Hematopoietic multipotent progenitor cell treated with erythropoietin and hydrocortisone succinate and interleukin-3 and kit ligand, for 17 days (in vitro differentiated cells): ENCODE measurements at places on chromosomes 2 and 18.

GRCh38 chr18:60322591-60322990 is 50.0 kb downstream of the MC4R start:
- no peak for DNase-seq

- DNase-seq = no peak
Observed at GRCh38 chr2:69013142-69013839, at the start of gene ANTXR1. TSS of gene ANTXR1 (plus strand) at chr2:69013179. CDS start at chr2:69013500, 321 bp downstream.

DNA sequence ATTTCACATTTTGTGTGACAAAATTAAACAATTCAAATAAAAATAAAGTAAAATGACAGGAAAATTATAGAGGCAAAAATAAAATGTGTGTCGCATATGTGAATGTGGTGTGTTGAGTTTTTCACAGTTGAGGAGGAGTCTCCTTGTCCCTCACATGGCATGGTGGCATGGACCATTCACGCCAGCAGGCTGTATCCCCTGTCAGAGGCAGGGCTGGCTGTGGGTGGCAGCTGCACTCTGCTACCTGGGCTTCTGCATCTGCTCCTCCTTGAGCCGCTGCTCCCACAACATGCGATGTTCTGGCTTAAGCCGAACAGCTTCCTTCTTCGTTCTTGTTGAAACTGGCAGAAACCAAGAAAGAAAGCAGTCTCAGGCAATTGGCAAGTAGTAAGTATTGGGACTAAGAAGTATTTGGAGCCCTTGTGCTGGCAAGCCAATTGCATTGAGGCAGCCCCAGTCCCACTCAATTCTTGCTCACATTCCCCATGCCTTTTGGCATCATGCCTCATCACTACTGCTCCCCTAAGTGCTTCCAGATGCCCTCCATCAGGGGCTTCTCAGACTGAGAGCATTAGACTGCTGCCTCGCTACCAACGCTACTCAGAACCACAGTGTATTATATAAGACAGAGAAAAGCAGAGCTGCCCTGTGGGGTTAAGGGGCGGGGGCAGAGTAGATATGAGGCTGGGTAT is 177.9 kb upstream of the NABP1 start:
- DNase-seq = no peak

- no peak for DNase-seq
Observed at GRCh38 chr18:38494065-38494464, 928.5 kb upstream of the CELF4 start.

- DNase-seq = no peak
Observed at GRCh38 chr2:40746191-40746590, 294.3 kb upstream of the SLC8A1 start.

DNA sequence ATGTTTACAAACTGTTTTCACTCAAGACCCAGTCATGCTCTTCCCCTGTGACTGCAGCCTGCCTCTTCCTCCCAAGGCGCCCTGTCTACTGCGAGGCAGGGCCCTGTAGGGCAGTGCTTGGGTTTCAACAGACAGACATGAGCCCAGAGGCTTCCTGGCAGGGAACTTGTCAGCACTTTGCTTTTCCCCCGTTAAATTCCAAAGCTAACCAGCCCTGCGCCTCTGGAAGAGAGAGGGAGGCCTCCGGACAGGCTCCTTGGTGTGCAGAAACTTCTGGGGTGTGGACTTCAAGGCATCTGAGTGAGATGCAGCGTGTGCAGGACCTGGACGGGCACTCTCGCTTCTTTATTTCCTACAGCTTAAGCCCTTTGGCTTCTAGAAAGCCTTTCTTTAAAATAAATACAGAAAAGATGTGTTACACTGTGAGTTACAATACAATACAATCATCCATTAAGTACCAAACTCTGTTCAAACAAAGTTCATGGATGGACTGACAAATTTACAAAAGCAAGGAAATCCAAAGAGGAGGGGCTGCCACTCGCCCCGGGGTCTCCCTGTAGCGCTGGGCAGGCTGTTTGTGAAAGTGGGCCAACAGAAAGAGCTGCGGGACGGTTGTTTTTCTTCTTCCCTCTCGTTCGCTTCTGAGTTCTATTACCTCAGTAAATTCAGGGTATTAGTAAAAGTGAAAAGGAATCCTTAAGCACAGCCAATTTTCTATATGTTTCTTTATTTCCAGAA is 8.8 kb upstream of the ZNF516 start:
- DNase-seq = no peak

GRCh38 chr2:43474273-43474672 is 121.6 kb downstream of the THADA start:
- no peak for DNase-seq

GRCh38 chr2:204282081-204282480 is 263.2 kb upstream of the PARD3B start:
- DNase-seq = no peak
